H9 (cell line): ENCODE measurements at places on chromosomes 11 and 22. TPM values are rescaled to one million over a fixed set of nuclear protein-coding genes. Genes with fewer than 3 reads are reported as not detected.

GRCh38 chr11:72758304-72758689 lies 6.1 kb upstream of the ARAP1 start:
- no peak for DNase-seq
- H3K36me3 ChIP-seq: peaks cover 8% of the 10 kb centered on the region; the same call in 1 of the 2 replicates
- H3K27ac ChIP-seq: no peak overlapping the region

Gene SERPIND1
- total RNA-seq: not detected in 2 replicates

DNA sequence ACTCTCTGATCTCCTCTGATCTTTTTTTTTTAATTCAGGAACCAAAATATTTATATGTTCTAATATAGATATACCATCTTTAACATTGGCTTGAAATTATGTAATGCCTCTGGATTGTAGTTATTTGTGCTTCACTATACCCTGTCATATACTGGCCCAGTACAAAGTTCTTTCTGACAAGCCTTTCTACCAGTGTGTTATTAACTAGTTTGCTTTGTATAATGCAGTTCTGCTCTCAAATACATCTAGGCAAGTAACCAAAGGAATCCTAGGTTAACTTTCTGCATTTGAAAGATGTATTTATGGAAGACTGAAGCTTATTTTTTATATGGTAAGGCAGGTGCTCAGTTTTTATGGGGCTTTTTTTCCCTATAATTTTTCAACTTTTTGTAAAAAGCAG lies 36.1 kb downstream of the ARHGEF12 start:
- H3K4me3 ChIP-seq: no peak overlapping the region
- DNase-seq: no peak
- peaks cover 3% of the 10 kb centered on the region for H3K36me3 ChIP-seq
- no peaks in the 10 kb centered on the region for H3K4me1 ChIP-seq
- H3K27ac ChIP-seq: no peak overlapping the region

Gene RAG2
- not detected in 2 replicates for total RNA-seq

Gene HTR3A
- total RNA-seq: 3.5 and 4.1 TPM in 2 replicates

DNA sequence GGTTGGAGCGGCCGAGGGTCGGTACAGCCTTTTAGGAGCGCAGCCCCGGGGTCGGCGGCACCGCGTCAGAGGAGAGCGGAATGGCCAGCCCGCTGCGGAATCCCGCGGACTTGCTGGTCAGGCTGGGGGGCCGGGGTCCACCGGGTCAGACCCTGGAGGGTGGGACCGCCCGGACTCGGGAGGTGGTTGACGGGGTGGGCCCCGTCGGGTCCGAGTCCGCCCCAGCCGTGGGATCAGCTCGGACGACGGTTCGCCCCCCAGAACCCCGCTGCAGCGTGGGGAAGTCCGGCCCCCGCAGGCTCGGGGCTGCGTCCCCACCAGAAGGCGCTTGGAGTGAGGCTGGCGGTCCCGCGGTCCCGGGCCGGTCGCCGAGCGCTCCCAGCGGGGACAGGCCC lies 301 bp upstream of the ADM2 start:
- H3K27ac ChIP-seq: no peak overlapping the region
- H3K4me3 ChIP-seq: peak overlapping the region; percentile 72
- no peaks in the 10 kb centered on the region for H3K4me1 ChIP-seq
- H3K27me3 ChIP-seq: peaks cover 9% of the 10 kb centered on the region; the same call in 1 of the 2 replicates

Gene CCDC89
- total RNA-seq: not detected in 2 replicates

Gene HTR3B
- total RNA-seq: not detected in 2 replicates

GRCh38 chr11:46663277-46663940 lies 37.0 kb downstream of the ARHGAP1 start:
- H3K27me3 ChIP-seq: no peaks in the 10 kb centered on the region
- no peak overlapping the region for H3K4me3 ChIP-seq
- no peak for DNase-seq
- peaks cover 67% of the 10 kb centered on the region for H3K36me3 ChIP-seq

GRCh38 chr11:73883856-73884255 lies 7.1 kb downstream of the PAAF1 start:
- H3K36me3 ChIP-seq: peaks cover 5% of the 10 kb centered on the region; the same call in 2 of the 3 replicates
- H3K27me3 ChIP-seq: no peaks in the 10 kb centered on the region
- no peak for DNase-seq
- no peaks in the 10 kb centered on the region for H3K4me1 ChIP-seq

- no peaks in the 10 kb centered on the region for H3K4me1 ChIP-seq
- H3K27me3 ChIP-seq: no peaks in the 10 kb centered on the region; the same call in 1 of the 2 replicates
- no peaks in the 10 kb centered on the region for H3K36me3 ChIP-seq
- DNase-seq: no peak
- H3K4me3 ChIP-seq: no peak overlapping the region
Measured at GRCh38 chr11:43866520-43866919, 14.1 kb upstream of the ALKBH3 start.

Gene DUSP8
- 3.2 and 4.4 TPM in 2 replicates for total RNA-seq

GRCh38 chr11:2265396-2265795 lies 5.0 kb downstream of the ASCL2 start:
- no peak overlapping the region for H3K27ac ChIP-seq
- no peak overlapping the region for H3K4me3 ChIP-seq
- no peaks in the 10 kb centered on the region for H3K36me3 ChIP-seq
- H3K27me3 ChIP-seq: peaks cover 13% of the 10 kb centered on the region; the same call in 1 of the 2 replicates
- H3K4me1 ChIP-seq: no peaks in the 10 kb centered on the region

Gene MS4A6A
- not detected in 2 replicates for total RNA-seq

GRCh38 chr11:57646799-57647303 lies 2.9 kb downstream of the YPEL4 start:
- H3K4me1 ChIP-seq: peaks cover 19% of the 10 kb centered on the region
- H3K27ac ChIP-seq: no peak overlapping the region

DNA sequence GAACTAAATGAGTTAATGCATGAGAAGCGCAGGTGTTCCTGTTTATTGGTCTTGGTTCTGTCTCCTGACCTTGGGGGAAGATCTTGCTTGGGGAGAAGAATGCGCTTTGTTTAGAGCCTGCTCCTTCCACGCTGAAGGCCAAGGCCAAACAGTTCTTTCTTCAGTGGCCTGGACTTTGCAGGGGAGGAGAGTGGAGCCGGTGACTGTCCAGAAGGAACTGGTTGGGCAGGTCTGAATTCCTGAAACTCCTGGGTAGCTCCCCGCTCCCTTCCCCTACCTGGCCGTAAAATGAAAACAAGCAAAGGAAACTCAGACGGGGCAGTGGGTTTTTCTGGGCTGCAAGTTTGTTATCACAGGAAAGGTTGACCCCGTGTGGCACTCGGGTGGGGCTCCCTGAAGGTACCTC lies 3.6 kb downstream of the ARHGAP8 start:
- peak overlapping the region; percentile 40 for H3K4me3 ChIP-seq
- H3K4me1 ChIP-seq: peaks cover 12% of the 10 kb centered on the region; the same call in 1 of the 2 replicates
- no peak overlapping the region for H3K27ac ChIP-seq
- H3K36me3 ChIP-seq: peaks cover 25% of the 10 kb centered on the region
- peak; percentile 57 for DNase-seq

DNA sequence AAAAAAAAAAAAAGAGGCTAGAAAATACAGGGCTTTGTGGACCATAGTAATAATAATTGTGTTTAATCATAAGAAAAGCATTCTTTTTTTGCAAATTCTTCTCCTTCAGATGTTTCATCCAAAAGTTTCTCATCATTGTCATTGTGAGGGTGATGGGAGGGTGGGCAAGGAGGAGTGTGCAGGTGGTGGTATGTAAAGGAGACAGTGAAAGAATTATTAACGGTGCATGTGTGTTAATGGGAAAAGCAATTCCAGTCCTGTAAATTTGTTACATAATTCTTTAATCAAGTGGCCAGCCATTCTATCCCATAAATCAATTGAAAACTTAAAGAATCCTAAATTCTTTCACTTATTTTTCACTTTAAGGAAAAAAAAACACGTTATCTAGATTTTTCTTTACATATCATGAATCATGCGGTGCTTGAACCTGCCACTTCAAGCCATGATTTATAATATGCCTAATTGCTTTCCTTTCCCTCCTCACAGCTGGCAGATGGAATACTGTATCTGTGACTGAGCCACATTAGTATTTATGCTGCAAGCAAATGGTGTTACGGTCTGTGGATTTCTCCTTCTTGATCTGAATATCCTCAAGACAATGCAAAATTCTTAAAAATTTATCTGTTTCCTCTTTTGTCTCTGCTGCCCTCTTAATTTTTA lies 318.5 kb downstream of the JRKL start:
- H3K27ac ChIP-seq: no peak overlapping the region
- H3K4me3 ChIP-seq: no peak overlapping the region
- no peaks in the 10 kb centered on the region for H3K36me3 ChIP-seq
- H3K4me1 ChIP-seq: no peaks in the 10 kb centered on the region
- DNase-seq: no peak
